ENCODE measurements at places on chromosomes 1 and 21. TPM values are rescaled to one million over a fixed set of nuclear protein-coding genes. Genes with fewer than 3 reads are reported as not detected.

Gene AKR7A2
- 128 TPM for total RNA-seq

Gene ROR1
- 93.1 TPM for total RNA-seq

Gene GBP7
- not detected for total RNA-seq

Gene CD247
- total RNA-seq: not detected

Gene CFAP141
- total RNA-seq: not detected

Gene AGTRAP
- total RNA-seq: 59.1 TPM

Gene SYDE2
- 3.9 TPM for total RNA-seq

Gene HCN3
- total RNA-seq: 1.2 TPM

Gene SPATA45
- not detected for total RNA-seq

Gene DHDDS
- 27.4 TPM for total RNA-seq

Gene RGSL1
- total RNA-seq: not detected

Gene TTC22
- not detected for total RNA-seq

Gene PLD5
- total RNA-seq: not detected

Gene HSF2BP
- 1.2 TPM for total RNA-seq

Gene LCE7A
- not detected for total RNA-seq

Gene EFHD2
- 18.7 TPM for total RNA-seq

Gene IL10
- total RNA-seq: not detected

Gene TDRD5
- total RNA-seq: not detected

Gene RNF186
- total RNA-seq: not detected

Gene CYP4A11
- not detected for total RNA-seq

Gene C1orf74
- 1.4 TPM for total RNA-seq

Gene TFF1
- total RNA-seq: not detected

Gene KCNK1
- total RNA-seq: 1.4 TPM

Gene GNL2
- 21.9 TPM for total RNA-seq

Gene MAP3K21
- 0.58 TPM for total RNA-seq
